ENCODE measurements at places on chromosomes 12 and 14. TPM values are rescaled to one million over a fixed set of nuclear protein-coding genes. Genes with fewer than 3 reads are reported as not detected.

VDR gene
- 83.4 TPM for total RNA-seq

GRCh38 chr14:56892959-56893358 lies 82.7 kb upstream of the OTX2 start:
- DNase-seq: no peak

DNA sequence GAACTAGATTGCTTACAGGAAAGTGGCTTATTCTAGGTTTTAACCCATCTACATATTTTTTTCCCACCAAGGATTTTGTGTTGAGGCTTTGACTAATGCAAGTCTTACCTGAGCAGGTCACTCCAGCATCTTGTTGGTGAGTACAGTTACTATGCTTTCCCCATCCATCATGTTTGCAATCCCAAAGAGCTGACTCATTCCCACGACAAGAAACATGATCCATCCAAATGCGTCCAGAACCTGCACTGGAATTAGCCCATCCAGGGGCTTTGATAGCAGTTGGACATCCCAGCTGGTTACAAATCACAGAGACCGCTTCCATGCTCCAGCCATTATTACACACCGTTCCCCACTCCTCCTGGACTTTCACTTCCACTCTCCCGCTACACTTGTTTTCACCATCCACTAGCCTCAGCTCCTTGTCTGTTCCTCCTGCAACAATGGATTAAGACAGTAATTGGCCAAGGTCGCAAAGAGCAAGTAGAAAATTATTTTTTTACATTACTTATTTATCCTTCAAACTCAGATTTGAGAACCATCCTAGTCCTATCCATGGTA lies 2.5 kb downstream of the CD163 start:
- DNase-seq: no peak

GRCh38 chr12:123532808-123533649 lies 490 bp downstream of the RILPL1 start:
- DNase-seq: no peak

DNA sequence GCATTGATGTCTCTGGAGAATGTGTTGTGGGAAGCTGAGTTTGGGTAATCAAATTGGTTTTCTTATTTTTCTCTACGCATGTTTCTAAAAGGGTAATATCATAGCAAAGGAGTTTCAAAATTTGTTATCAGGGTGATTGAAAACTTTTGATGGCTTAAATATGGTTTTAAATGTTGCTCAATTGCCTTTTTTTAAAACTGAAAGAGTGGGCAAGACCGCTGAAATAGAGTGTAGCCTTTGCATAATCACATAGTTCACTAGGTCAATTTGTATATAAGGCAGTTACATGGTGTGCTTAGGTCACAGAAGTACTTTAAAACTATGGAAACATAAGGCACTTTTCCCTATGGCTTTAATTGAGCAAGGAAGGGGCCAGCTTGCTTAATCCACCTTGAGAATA lies 167.4 kb downstream of the SNAPC1 start:
- no peak for DNase-seq

All from CD8-positive, alpha-beta memory T cell (primary cell).